ENCODE measurements at places on chromosomes 3 and 15.

DNA sequence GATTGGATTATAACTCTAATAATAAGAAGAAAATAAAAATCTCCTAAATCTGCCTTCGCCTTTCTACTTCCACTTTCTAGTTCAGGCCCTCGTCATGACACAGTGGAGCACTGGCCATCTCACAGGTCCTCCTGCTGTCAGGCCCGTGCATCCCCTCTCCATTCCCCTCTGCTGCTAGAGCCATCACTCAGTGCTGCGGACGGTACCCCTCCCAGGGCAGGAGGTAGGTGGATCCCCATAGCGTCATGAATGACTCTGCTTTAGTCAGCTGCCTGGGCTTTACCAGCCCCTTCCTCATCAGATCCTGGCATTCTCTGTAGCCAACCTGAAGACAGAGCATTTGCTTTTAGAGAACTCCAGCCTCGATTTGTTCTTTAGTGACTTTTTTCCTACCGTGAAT is 12.0 kb upstream of the PPP1R2 start:
- no peak for DNase-seq

DNA sequence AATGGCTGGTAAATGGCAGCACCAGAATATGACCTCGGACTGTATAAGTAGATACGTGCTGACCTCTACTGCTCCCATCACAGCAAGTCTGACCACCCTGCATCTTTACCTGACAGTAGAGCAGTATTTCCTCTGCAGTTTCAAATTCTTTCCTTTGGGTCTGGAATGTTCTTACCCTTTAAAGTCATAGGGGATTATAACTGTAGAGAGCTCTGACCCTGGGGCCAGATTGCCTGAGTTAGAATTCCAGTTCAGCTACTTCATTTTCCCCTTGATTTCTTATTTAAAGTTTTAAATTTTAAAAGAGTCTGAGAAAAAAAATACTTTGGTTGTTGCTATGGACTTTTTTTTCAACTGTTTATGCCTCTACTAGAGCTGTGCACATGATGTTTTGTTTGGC is 237.7 kb downstream of the NR1D2 start:
- no peak for DNase-seq

DNA sequence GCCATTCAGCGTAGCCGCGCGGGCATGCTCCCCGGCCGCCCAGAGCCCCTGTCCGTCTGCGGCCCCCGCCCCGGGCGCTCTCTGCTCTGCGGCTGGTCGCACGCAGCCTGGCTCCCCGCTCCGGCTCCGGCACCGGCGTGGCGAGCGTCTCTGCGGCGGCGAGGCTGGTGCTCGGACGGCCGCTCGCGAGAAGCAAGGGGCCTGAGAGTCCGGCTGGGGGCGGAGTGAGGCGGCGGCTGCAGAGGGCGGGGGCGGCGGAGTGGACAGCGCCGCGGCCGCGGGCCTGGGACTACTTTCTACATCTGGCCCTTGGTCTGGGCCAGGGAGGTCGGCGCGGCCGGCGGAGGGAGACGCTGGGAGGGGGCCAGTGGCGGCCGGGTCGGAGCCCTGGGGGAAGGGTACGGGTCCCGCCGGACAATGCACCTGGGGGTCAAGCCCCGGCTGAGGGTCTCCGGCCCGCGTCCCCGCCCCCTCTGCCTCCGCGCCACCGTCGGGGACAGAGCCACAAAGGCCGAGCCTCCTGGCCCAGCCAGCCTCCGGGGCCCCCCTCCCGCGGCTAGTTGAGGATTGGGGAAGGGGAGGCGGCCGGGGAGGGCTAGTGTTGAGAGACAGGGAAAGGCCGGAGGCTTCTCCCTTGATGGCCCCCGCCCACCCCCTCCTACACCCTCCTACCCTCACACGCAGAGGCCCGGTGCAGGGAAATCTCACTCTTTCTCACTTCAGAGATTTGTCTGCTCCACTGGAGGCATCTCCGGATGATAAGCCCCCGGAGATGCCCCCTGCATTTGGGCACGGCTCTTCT is at the start of gene PRTG:
Gene PRTG, minus strand, starts transcription at position 226 of the 802 bp plus-strand sequence. Its CDS starts 221 bp downstream, at position 5.
- peak; percentile 77 for DNase-seq

DNA sequence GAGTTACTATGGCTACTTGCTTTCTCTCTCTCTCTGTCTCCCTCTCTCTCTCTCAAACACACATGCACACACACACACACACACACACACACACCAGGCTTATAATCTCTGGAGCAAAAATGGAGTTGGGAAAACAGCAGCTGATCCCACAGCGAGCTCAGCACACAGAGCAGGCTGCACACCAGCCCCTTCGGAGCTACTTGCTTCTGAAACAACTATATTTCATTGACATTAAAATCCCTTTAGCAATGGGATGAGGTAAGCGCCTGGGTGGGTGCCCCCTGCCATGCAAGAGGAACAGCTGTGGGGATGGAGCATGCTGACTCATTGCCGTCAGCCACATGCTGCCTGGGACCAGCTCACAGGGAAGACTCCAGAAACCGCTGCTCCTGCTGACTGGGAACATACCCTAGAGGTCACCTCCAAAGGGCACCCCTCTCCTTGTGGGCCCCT is 45.7 kb downstream of the B3GNT5 start:
- no peak for DNase-seq

GRCh38 chr15:97576929-97577645 is 383.4 kb upstream of the ARRDC4 start:
- no peak for DNase-seq

DNA sequence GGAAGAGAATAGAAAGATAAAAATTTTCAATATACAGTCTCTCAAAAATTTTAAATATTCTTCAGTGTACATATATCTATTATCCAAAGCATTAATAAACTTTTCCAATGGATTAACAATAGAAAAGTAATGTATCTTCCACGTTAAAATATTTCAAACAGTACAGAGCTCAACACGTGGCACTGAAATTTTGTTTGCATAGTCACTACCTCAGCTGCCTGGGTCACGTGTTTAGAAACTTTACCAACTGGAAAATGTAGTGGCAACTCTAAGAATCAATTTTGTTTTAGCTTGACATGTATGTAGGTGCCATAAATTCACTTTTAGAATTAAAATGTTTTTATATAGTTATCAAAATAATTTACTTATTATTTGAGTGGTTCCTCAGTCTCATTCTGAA is 85.3 kb downstream of the CNTN3 start:
- DNase-seq, result no peak

DNA sequence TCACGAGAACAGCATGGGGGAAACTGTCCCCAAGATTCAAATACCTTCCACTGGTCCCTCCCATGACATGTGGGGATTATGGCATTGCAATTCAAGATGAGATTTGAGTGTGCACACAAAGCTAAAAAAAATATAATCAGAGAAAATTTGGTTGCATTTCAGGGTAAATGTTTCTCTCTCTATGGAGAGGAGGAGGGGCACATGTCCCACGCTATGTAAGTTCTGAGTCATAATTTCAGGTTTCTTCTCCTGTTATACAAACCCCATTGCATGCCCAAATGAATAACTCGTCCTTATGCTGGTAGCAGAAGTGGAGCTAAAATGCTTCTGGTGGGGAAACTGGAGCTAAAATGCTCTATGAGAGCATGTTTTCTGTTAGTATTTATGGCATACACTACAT is 209.7 kb upstream of the DCBLD2 start:
- DNase-seq, result no peak

DNA sequence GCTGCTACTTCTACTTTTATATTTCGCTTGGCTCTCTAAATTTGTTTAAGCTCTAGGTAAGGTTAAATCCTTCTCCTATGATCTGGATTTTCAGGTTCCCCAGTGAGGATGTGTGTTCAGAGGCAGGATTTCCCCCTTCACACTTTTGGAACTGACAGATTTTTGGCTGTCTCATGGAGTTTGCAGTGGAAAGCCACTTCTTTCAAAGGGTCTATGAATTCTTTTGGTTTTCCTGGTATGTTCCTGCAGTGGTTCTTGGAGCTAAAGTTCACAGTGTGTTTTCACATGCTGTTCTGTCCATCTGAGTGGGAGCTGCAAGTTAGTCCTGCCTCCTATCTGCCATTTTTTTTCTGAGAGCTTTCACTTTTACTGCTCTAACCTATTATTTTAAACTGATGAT is 21.6 kb upstream of the TIGIT start:
- DNase-seq, result no peak

- DNase-seq, result peak; percentile 79
Observed at GRCh38 chr15:82810061-82810889, 847 bp downstream of the WHAMM start.

- no peak for DNase-seq
Observed at GRCh38 chr15:25987638-25988037, 124.5 kb upstream of the ATP10A start.

DNA sequence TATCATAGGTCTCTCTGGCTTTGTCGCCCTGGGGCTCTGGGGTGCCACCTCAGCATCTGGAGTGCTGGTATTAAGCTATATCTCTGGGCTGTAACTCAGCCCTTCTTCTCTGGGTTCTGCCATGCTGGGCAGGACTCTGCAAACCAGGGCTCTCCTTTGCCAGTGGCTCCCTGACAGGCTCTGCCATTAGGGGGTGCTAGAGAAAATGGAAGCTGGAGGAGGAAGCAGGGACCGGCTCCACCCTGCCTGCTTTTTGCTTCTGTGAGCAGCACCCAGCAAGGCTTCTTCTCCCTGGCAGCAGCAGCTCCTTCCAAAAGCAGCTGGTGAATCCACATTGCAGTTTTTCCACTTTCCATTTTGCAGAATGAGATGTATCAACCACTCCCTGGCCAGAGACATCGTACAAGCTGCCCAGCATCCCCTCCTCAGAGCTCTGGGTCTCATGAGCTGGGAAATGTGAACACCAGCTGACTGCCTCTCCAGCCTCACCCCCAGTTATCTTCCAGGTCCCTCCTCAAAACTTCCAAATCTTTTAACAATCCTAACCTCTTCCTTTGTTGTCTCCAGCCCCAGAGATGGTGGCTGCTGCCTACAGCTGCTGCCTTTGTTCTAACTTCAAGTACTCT is 165.0 kb downstream of the ABHD5 start:
- DNase-seq, result peak; percentile 80

- DNase-seq, result no peak
Observed at GRCh38 chr3:16596352-16597032, 8.7 kb downstream of the DAZL start.

GRCh38 chr15:60869851-60870250 is 359.3 kb downstream of the RORA start:
- no peak for DNase-seq

DNA sequence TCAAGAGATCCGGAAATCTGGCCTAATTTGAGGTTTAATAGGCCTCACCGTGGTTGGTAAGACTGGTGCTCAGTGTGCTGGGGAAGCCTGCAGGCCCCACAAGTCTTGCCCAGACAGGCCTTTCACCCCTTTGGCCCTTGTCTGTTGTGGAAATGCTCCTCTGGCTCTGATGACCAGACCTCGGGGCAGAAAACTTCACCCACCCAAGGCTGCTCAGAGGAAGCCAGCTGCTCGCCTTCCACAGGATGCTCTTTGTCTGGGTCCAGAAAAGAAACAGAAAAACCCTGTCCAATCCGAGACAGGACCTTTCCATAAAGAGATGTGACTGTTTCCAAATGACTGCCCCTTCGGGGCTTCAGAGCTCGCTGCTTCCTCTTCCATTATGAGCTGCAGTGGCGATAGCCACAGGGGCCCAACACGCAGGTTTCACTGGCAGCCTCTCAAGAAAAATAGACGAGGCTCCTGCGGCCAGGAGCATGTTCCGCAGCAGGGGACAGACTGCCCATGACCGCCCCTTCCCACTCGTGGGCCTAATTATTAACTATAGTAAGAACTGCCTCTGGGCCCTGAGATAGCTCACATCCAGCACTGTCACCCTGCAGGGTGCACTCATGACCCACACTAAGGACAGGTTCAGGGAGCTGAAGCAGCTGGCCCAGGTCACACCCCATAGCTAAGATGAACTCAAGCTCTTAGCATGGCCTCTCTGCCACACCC is 6.8 kb upstream of the SNX22 start:
- no peak for DNase-seq

All from D341Med (cell line).